ENCODE measurements at places on chromosomes 16 and 17.

GRCh38 chr17:77032929-77033328, 107.8 kb upstream of the SEC14L1 start:
- DNase-seq: no peak

DNA sequence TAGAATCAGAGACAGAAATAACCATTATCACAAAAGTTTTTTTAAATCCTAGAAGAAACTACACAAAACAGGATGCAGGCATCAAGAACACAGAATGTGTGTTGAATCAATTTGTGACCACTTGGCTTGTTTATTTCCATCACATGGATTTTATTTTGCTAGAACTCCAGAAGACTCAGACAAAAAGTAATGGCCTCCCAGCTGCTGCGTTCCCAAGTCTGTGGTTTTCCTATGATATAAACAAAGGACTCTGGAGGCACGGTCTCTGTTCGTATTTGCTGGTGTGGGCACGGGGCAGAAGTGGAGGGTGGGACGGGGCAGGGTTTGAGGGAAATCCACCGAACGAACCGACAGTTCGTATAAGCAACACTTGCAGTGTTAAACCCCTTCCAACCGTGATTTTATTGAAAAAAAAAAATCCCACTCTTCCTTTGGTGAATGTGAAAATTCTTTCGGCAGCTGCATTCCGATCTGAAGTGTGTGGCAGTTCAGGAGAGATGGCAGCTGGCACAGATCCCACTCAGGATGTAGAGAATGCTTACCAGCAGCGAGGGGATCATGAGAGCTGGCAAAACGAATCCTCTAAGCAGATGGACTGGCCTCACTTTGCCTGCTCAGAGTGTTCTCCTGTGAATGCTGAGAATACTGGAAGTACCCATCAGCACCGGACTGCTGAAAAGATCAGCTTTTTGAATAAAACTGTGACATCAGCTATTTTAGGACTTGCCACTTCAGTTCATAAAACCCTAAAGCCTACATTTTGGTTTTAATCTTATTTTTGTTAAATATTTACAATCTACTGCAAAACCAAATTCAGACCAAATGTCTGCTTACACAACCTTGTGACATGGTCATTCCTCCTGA, 165.2 kb downstream of the VPS53 start:
- no peak for DNase-seq

DNA sequence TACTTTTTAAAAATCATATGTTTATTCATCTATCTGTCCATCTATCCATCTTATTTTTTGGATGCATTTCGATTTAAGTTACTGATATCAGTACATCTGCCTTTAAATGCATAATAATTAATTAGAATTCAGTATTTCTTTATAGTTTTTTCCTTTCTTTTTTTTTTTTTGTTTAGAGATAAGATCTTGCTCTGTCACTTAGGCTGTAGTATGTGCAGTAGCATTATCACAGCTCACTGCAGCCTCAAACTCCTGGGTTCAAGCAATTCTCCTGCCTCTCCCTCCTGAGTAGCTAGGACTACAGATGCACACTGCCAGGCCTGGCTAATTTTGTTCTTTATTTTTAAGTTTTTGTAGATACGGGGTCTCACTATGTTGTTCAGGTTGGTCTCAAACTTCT, 133.4 kb downstream of the SSH2 start:
- no peak for DNase-seq

- no peak for DNase-seq
These were observed 31.5 kb upstream of the FOXF1 start for GRCh38 chr16:86478779-86479178.

- DNase-seq: no peak
These were observed 1367.6 kb upstream of the CDH8 start for GRCh38 chr16:63403792-63404191.

DNA sequence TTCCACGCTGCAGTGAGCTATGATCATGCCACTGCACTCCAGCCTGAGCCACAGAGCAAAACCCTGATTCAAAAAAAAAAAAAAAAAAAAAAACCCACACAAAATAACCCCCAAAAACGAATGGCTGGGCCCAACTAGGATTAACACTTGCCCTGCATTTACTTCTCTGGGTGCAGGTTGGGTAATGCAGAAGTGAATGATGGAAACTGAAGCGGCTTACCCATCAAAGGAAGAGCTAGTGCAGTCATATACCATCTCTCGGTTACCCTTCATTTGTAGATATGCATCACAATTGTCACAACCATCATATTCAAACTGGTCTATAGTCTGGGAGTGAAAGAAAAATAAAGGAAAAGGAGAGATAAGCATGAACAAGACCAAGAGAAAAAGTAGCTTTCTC, 819 bp downstream of the SUPT4H1 start:
- no peak for DNase-seq

GRCh38 chr16:12417815-12418211, 385.9 kb downstream of the CPPED1 start:
- no peak for DNase-seq

Measured in CD4-positive, alpha-beta T cell treated with Interleukin-6 at 100 ng/mL for 8 hours (primary cell).